Central memory CD4-positive, alpha-beta T cell (primary cell): ENCODE measurements at places on chromosomes 7 and 10.

DNA sequence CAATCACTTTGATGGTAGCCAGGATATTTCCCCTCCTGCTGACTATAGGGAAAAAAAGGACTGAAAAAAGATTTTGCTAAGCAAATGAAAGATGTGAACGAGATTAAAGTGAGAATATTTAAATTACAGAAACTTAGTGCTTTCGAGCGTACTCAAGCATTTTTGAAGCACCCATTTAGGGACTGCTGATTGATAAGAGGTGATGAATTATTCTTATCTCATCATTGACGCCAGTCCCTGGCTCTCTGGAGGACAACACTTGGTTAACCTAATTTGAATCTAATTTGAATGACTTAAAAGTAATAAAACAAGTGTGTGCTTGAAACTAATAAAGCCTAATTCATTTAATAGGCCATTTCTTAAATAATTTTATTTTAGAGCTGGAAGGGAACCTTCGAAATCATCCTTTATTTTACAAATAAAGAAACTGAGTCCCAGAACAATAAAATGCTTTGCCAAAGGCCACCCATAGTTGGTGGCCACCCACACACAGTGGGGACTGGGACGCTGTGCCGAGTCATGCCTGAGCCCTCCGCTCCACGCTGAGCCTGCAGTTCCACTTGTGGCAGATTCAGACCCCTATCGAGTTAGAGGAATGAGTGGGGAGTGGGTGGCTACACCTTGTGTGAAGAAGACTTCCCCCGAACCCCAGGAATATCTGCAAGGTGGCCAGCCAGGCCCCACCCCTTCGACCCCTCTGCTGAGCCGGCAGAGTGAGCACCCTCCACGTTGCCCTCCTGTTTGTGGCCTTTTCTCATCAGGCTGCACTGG lies 61.1 kb upstream of the SAMD8 start:
- no peak for DNase-seq

- no peak for DNase-seq
Observed at GRCh38 chr10:29895456-29895855, 163.9 kb downstream of the JCAD start.

DNA sequence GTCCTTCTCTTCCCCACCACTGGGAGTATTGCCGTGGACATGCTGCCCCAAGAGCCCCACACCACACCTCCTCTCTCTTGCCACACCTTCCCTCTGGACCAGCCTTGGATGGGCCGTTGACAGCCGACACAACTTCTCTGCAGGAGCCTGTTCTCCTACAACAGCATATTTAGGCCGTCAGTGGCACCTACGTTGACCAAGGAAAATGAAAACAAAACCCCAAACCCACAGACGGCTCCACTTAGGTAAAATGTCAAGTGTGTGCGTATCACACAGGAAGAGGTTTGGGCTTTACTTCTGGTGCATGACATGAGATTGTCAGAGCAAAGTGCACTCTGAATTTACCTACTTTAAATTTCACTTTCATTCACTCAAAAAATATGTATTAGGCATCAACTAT lies 246.6 kb downstream of the ZMYND11 start:
- DNase-seq: peak; percentile 25

DNA sequence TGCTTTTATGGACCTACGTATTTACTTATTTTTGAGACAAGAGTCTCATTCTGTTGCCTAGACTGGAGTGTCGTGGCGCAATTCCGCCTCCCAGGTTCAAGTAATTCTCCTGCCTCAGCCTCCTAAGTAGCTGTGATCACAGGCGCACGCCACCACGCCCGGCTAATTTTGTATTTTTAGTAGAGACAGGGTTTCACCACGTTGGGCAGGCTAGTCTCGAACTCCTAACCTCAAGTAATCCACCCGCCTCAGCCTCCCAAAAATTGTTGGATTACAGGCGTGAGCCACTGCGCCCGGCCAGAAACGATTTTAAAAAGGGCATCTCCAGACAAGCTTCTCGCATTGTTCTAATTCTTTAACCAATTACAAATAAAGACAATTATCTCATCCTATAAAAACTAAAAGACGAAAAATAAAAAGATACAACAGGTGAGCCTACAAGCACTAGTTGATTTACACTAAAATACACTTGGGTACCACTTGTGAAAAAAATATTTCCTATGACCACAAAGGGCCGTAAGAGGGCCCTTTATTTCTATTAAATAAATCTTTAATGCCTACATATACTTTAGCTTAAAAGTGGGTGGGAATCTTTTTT lies 2.4 kb downstream of the TRA2A start:
- no peak for DNase-seq

DNA sequence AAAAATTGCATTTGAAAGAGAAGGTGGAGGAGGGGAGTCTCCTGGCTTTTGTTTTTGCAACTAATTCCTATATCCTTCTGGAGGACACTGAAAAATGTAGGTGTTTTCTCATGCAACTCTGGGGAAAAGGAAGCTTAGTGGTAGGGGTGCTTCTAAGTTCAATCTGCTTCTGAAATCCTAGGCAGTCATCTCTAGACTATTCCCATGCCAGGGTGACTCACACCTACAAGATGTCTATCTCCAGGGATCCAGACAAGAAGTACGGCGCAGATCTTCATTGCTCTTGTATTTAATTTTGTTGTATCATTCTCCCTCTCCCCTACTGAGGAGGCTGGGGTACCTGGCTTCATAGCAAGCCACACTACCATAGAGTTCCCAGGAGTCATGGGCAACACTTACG lies 258.8 kb downstream of the PHF14 start:
- no peak for DNase-seq

- DNase-seq: no peak
Observed at GRCh38 chr7:74003621-74004020, 24.4 kb upstream of the ELN start.

DNA sequence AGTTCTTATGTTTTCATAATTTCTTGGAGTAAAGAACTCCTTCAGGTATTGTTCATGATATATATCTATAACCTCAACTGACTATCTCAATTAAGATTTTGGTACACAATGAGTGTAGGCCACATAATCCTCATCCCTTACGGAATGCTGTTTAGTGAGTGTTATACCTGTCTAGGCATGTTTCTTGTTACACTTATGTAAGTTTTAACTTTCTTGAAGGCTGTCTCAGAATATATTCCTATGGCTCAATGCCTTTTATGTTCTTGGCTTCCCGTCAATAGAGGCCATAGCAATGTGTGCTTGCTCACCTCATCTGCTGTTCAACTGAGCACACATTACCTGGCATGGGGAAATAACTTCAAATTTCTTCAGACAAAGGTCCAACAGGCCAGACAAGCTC lies 185.1 kb downstream of the CTTNBP2 start:
- DNase-seq: no peak

DNA sequence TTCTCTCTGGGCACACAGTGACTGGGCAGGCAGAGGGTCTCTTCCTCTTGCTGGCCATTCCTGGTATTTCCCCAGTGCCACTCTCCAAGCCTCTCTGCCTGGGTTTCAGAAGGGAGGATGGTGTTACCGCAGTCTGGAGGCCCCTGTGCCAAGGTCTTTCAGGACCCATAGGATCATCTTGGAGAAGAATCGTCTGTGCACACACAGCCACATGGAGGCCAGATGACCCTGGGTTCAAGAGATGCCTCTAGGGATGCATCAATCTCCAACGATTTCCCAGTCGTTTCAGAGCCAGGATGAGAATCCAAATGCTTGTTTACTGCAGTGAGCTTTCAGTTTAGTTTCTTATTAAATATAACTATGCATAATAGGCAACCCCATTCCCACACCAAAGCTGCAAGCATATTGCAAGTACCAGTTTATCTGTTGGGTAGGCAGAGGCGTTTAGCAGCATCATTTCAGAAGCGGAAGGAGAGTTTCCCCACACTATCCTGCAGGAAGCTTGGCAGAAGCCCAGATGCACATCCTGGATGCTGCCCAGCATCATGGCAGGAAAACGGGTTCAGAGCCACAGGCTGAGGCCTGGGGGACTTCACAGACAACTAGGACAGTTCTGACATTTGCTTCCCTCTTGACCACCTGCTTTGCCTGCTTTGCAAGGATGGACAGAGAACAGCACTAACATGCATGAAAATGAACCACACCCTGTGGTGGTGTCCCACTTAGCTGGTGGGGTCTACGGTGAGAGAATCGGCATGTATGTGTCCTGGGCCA lies 134.7 kb upstream of the FAM20C start:
- no peak for DNase-seq

GRCh38 chr10:131577786-131578471 lies 266.4 kb upstream of the TCERG1L start:
- no peak for DNase-seq

- DNase-seq: no peak
Observed at GRCh38 chr7:120742372-120742771, 115.6 kb downstream of the TSPAN12 start.

GRCh38 chr10:87961314-87961713 lies 97.9 kb downstream of the PTEN start:
- DNase-seq: no peak
